ENCODE measurements at places on chromosomes 7 and 10.

DNA sequence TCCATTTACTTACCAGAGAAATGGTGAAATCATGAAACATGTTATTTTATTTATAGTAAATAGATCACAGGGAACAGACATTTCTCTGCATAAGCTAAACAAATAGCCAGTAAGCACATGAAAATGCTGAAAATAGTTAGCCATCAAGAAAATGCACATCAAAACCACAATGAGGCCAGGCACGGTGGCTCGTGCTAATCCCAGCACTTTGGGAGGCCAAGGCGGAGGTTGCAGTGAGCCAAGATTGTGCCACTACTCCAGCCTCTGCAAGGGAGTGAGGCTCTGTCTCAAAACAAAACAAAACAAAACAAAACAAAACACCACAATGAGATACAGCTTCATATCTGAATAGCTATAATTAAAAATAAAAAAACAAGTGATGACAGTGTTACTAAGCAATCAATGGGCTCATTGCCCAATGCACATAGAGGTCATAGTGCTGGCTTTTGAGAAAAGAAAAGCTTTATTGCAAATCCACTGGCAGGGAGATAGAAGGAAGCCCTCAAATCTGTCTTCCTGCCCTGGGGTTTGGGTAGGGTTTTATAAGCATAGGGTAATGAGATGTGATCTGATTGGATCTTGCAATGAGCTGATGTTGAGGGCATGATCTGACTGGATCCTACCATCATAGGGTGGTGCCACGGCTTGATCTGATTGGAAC, 16.2 kb downstream of the CSTF2T start:
- DNase-seq, result no peak

DNA sequence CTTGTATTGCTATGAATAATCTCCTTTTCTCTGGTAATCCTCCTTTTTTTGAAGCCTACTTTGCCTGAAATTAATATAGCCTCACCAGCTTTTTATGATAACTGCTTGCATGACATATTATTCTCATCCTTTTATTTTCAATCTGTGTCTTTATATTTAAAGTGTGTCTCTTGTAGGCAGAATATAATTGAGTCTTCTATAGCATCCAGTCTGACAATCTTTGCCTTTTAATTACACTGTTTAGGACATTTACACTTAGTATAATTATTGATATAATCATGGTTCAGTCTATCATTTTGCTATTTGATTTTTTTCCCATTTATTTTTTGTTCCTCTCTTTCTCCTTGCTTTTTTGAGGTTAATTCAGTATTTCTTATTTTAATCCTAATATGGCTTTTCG, 240.9 kb upstream of the HPS1 start:
- no peak for DNase-seq

GRCh38 chr10:34305189-34305588, 509.9 kb downstream of the PARD3 start:
- no peak for DNase-seq

GRCh38 chr10:90832111-90832510, 25.7 kb downstream of the HTR7 start:
- no peak for DNase-seq

DNA sequence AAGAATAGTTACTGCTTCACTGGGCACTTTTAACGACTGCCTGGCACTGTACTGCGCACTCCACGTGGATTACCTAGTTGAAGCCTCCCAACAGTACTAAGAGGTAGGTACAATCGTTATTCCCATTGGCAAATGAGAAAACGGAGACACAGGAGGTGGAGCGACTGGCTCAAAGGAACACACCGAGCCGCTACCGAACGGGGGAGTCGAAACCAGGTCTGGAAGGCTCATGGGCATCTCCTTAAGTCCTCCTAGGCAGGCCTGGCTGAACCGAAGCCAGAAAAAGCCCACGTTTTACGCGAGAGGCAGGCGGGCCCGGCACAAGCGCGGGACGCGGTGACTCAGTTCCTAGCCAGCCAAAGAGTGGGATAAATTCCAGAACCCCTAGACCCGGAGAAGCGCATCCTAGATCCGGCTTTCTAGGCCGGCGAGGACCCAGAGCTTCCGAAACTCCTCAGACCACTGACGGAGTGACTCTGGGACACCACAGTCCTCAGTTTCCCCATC, 472 bp downstream of the PDAP1 start:
- no peak for DNase-seq

- no peak for DNase-seq
Measured at GRCh38 chr10:8181496-8182157, 127.1 kb downstream of the GATA3 start.

DNA sequence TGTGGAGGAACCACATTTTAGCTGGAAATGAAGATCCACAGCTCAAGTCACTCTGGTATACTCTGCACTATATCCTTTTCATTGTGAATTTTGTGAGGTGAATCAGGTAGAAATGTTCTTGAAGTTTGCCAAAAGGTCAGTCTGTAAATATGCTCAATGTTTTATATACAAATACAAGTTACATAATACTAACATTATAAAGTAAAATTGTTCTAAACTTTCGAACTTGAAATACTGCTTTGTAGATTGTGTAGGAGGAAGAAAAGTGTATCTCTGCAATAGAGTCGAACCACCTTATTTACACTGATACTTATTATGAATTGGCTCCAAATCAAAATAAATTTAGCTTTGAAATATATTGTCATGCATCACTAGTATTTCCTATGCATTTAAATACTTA, 7.0 kb downstream of the MIOS start:
- no peak for DNase-seq

- no peak for DNase-seq
Measured at GRCh38 chr7:128005759-128006159, 25.5 kb downstream of the LRRC4 start.

Measured in esophagus squamous epithelium (tissue), 5 donors.